ENCODE measurements at places on chromosomes 4 and X. TPM values are rescaled to one million over a fixed set of nuclear protein-coding genes. Genes with fewer than 3 reads are reported as not detected.

DNA sequence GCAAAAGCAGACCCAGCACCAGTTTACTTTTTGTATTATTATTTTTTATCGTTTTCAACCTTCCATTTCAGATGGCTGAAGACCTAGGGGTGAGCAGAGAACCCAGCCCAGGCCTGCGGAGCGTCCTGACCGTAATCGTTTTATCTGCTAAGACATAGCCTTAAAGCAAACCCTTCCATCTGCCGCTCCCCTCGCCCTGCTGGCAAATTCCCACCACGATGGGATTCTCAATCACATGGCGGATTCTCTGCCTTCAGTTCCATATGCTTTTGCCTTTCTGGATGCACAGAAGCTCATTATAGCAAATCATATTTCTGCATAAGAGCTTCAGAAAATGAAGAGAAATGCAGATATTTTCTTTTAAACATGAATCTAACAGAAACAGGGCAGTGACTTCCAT lies 18.6 kb upstream of the XG start:
- no peak for DNase-seq

Gene CYTL1
- total RNA-seq, result 1.7 TPM

DNA sequence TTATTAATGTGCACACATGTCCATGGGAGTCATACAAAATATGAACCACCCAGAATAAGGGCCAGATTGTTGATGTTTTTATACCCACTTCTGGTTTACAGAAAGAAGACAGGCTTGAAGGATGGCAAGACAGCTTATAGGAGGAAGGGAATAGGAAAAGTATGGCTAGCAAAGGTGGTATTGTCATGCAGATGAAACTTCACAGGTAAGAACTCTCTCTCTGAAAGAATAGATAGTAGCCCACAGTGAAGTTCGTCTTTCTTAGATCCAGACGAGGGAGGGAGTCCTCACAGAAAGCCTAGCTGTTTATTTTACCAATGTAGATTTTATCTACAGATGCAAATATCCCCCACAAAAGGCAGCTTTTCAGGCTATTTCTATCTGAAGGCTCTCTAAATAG lies 43.7 kb upstream of the SPIN4 start:
- no peak for DNase-seq

- no peak for DNase-seq
These were observed 456.1 kb downstream of the GRXCR1 start for GRCh38 chr4:43348591-43348990.

DNA sequence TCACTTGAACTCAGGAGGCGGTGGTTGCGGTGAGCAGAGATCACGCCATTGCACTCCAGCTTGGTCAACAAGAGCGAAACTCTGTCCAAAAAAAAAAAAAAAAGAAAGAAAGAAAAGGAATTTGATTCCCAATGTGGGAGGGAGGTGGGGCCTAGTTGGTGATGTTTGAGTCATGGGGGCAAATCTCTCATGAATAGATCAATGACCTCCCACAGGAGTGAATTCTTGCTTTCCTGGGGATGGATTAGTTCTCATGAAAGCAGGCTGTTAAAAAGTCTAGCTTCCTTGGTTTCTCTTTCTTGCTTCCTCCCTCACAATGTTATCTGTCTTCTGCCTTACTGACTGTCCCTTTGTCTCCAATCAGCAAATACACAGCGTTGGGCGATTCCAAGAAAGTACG lies 419.5 kb upstream of the RPS6KA3 start:
- no peak for DNase-seq

GRCh38 chr4:46924789-46925529 lies 15.9 kb upstream of the COX7B2 start:
- DNase-seq, result no peak

Gene ARHGEF38
- not detected for total RNA-seq
